T-helper 9 cell (primary cell): ENCODE measurements at places on chromosomes 7 and 10.

- no peak for DNase-seq
These were observed 1.6 kb upstream of the DNAJB6 start for GRCh38 chr7:157335236-157335635.

DNA sequence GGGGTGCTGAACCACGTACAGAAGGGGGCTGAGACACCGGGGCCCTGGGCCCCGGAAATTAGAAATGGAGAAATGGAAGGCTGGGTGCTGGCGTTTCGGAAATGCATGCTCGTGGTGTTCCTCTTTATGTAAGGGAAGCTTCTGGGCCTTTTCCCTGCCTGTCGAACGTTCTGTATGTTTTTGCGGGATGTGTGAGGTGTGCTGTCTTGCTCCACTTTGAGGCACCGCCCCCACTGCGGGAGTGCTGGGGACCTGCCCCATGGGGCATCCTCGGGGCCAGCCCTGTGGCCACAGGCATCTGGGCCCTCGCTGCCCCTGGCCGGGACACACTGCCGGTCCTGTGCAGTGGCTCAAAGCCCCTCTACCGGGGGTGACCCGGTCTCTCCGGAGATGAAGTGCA is 1.7 kb upstream of the VENTX start:
- DNase-seq = no peak

GRCh38 chr7:151274936-151275812 is 26.7 kb upstream of the SMARCD3 start:
- no peak for DNase-seq

GRCh38 chr7:135685306-135686084 is 23.2 kb downstream of the STMP1 start:
- no peak for DNase-seq

DNA sequence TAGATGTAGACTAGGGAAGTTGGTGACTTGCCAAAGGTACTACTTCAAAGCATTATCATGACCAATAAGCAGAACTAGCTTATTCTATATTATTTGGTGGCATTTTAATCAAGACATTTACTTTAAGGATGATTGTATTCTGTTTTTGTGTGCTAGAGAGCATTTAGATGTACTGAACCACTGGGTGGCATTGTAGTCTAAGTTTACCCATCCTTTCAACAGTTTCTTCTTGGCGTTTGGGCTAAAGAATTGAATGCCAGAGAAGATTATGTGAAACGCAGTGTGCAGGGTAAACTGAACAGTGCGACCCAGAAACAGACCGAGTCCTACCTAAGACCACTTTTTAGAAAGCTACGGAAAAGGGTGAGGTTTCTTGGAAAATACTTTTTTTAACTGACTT is 26.8 kb downstream of the PRPF18 start:
- DNase-seq = no peak

DNA sequence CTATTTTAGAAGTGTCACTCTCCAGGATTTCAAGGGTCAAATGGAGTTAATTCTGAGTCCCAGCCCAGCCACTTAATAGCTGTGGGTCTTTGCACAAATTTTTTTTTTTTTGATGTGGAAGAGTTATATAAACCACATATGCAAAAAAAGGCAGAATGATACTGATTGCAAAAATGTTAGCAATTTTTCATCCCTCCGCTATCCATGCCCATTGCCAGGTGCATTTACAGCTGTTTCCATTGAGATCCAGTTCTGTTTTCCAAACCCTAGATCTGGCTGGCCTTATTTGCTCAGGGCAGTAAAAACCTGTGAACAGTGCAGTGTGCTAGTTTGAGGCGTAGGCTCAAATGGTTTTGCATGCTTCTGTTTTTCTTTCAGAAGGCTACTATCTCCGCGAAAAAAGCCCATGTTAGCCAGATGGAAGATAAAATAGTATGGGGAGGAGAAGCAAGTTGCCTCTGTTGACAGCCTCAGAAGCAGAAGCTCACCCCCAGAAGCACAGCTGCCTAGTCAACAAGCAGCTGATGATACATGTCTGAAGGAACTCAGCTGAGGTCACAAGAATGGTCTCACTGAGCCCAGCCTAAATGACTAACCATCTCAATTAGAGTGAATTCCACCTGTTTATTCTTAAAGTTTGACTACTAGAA is 997 bp upstream of the ZNF138 start:
- DNase-seq = no peak

- DNase-seq = no peak
These were observed 116.5 kb downstream of the ATXN7L1 start for GRCh38 chr7:105759670-105760550.

DNA sequence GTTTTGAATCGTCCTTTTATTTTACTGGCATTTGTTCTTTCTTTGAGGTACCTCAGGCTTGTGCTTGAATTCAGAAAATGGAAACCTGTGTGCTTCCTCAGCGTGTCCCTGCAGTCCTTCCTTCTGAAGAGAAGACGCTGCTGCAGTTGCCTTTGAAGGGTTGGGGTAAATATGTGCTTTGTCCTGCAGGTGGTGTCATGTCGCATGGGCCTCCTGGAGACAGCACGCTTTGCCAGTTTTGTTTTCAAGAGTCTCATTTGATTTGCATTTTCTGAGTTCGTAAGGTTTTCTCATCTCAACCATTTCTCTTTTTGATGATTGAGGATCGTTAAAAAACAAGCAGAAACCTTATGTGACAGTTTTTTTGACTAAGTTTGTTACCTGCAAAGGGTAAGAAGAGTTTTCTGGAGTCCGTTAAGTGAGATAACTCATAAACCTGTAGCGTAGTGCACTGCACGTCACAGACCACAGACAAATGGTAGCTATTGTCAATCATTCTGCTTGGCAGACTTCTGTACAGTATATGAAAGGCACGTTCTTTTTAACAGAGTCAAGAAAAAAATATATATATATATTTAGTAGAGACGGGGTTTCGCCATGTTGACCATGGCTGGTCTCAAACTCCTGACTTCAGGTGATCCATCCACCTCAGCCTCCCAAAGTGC is 57.0 kb downstream of the CDC123 start:
- DNase-seq = no peak

DNA sequence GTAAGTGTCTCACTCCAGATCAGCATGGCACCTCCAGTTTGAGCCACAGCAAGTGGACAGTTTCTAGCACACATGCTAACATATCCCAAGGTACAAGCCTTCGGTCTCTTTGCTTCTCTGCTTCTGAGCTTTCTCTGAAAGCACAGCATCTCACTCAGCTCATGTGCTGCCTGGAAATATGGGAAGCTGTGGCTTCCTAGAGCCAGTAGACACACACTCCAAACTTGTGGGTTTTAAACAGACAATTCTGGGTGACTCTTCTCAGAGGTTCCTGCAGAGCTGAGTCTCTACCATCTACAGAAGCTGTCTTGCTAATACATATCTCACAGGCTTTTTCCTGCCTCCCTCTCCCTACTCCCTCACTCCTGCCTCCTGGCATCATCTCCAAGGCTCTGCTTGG is 23.9 kb upstream of the TMEM273 start:
- no peak for DNase-seq

- DNase-seq = no peak
These were observed 3.3 kb downstream of the SKAP2 start for GRCh38 chr7:26861050-26861449.

- no peak for DNase-seq
These were observed 105.1 kb upstream of the GPR26 start for GRCh38 chr10:123561141-123561440.

- no peak for DNase-seq
These were observed 158.8 kb upstream of the SP8 start for GRCh38 chr7:20945451-20945850.

GRCh38 chr10:102083541-102083940 is 18.4 kb downstream of the HPS6 start:
- DNase-seq = no peak

DNA sequence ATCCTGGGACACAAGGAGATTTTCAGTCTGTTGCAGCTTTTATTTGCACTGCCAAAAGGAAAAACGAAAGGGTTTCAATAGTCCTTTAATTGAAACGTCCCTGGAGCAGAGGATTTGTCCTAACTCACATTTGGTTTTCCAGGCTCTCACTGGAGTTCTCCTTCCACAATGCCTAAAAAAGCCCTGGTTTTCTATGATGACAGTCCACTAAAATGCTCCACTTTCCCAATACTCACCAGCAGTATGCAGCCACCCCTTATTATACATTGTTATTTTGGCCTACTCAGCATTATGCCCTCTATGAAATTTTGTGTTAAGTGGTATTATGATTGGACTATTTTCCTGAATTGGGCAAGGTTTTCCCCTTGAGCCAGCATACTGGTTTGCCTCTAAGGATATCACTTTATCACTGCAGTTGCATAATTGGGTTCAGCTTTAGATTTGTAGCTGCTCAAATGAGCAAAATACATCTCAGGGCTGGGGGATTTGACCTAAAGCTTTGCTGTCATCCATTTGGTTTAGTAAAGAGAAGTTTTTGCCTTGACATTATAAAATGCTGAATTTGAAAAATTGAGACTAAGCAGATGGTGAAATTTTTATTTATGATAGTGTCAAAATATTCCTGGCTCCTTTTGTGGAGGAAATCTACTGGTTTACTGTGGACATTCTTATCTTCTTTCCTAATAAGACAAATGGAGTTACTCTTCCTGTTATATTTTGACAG is 239.2 kb downstream of the RNLS start:
- DNase-seq = no peak

DNA sequence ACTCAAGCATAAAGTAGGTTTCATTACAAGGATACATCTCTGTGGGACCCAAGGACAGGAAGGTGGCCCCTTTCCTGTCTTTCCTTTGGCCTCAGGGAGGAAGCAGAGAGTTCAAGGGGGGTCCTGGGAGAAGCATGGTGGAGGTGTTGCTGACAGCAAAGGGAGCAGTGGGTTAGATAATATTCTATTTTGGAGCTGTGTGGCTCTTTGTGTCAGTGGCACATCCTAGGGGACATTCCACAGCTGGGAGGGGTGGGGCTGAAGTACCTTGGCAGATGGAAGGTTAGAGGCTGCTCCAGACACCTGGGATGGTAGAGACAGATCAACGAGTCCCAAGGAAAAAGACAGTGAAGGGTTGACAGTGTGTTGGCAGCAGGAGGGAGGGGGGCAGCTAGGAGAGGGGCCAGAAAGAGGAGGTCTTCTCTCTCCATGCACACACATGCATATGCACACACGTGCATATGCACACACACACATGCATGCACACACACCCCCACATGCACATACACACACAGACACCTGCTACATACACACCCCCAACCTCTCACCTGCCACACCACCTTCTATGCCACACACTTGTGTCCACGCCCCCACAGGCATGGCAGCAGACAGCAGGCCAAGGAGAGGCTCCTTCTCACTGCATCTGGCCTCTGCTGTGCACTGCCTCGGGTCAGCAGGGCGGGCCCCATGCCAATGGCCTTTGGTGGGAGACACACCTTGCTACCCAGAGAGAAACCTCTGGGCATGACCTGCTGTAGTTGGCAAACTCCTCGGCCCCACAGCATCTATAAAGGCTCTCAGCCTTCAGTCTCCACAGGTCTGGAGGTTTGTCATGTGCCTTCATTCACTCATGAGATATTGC is 5.6 kb upstream of the POLD2 start:
- DNase-seq = no peak

DNA sequence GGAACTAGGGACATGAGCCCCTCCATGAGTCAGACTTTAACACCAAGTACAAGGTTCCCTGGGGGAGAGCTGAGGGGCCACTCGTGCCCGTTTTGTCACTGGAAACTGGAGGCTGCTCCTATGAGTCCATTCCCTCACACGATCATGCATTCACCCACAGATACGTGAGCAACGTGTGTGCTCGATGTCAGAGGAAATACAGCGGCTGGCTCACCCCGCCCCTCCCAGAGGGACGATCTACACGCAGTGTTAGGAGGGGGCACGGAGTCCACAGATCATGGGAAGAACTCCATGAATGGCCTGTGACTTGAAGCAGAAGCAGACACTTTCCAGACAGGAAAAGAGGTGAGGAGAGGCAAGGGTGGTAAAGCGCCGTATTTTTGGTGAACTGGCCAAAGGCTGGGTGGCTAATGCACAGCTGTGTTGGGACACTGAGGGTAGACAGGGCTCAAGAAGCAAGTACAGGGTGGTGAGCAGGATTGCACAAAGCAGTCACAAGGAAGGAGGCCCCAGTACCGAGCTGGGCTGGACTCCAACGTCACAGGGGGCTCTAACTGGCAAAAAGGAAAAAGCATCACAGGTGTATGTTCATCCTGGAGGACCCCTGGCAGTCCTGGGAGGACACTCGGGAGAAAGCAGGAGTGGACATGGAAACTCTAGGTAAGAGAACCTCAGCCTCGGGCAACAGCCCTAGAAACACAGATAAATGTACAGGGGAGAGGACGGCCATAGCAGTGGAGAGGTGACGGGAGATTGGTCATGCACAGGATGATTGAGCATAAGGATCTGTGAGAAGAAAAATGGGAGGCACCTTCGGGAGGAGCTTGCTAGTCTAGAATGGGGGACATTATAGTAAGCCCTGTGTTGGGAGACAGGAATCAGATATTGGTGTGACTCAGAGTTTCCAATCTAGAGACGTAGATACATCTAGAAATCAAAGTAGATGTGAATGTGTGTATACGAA is 41.2 kb downstream of the TNS3 start:
- DNase-seq = no peak

DNA sequence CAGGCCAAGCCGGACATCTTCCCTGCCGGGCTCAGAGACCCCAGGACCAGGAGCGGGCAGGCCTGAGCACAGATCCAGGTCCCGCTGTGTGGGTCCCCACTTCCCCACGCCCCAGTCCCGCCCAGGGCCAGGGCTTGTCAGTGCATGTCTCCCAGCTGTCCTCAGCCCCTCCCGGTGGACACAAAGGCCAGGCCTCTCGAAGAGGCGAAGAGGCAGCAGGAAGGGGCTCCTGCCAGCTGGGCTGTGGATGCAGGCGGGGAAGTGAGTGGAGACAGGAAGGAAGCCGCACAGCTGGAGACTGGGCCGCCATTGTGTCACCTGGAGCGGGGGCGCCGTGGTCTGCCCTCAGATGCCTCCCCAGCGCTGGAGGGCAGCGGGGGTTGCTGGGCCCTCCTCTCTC is 4.8 kb downstream of the GRIFIN start:
- no peak for DNase-seq

DNA sequence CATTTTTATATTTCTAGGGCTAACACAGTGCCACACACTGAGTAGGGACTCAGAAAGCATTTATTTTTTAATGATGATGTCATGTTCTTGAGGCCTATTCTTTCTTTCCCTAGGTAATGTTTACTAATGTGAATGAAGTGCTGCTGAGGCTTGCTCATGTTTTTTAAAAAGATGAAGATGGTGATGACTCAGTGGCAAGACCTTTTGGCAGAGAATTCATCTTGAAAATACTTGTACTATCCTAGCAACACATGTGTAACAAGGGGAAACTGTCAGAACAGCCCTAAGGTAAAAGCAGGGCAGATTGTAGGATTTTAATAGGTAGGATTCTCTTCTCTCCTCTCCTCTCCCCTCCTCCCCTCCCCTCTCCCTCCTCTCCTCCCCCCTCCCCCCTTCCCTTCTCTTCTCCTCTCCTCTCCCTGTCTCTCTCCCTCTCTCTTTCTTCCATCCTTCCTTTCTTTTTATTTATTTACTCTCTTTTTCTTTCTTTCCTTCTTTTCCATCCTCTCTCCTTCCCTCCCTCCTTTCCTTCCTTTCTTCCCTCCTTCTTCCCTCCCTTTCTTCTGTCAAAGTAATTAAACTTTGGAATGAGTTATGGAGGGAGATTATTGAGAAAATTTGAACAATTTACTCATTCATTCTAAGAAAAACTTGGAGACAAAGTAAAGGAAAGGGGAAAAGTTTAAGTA is 75.3 kb downstream of the ZNF92 start:
- DNase-seq = no peak

GRCh38 chr10:93541402-93542357 is 24.8 kb upstream of the FFAR4 start:
- DNase-seq = no peak
